ENCODE measurements at places on chromosomes 12 and 14.

DNA sequence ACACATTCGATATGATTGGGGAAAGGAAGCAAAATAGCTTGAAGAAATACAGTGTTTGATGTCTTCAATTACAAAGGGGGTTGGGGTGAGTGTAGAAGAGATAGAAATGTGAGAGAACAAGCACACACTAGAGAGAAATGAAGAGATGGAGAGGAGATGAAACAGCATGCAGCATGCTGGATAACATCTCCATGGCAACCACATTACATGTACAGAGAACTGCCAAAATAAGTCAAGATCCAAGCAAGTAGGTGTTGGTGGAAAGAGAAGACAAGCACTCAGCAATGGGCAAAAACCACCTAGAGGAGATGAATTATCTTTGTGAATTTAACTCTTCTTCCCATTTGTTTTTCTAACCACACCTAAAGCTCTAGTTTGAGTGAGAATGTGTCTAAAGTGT, 289.8 kb downstream of the GRIN2B start:
- no peak for DNase-seq

- no peak for DNase-seq
Measured at GRCh38 chr12:43208627-43209026, 343.4 kb downstream of the ADAMTS20 start.

DNA sequence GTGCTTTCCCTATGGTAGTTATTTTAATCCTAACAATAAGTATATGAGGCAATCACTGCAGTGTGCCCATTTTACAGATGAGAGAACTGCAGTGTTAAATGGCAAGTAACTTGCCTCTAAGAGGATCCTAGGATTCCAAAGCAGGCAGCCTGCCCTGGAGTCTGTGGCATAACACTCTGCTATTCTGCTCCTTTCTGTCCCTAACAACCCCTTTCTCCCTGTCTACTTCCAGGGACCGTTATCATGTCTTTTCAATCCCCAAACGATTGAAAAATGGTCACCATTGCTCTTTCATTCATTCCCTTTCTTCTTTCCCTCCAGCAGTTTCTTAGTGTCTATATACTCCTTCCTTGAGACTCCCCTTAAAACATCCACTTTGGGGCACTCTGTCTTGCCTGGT, 1.3 kb upstream of the ANO2 start:
- no peak for DNase-seq

- DNase-seq, result no peak
Measured at GRCh38 chr12:102643879-102644575, 163.7 kb upstream of the IGF1 start.

- no peak for DNase-seq
Measured at GRCh38 chr14:36271222-36271621, 49.2 kb downstream of the MBIP start.

- no peak for DNase-seq
Measured at GRCh38 chr12:119375883-119376190, 41.3 kb downstream of the CCDC60 start.

- DNase-seq, result no peak
Measured at GRCh38 chr12:132405742-132406251, 76.4 kb upstream of the GALNT9 start.

- DNase-seq, result no peak
Measured at GRCh38 chr12:79000501-79000900, 135.9 kb downstream of the SYT1 start.

DNA sequence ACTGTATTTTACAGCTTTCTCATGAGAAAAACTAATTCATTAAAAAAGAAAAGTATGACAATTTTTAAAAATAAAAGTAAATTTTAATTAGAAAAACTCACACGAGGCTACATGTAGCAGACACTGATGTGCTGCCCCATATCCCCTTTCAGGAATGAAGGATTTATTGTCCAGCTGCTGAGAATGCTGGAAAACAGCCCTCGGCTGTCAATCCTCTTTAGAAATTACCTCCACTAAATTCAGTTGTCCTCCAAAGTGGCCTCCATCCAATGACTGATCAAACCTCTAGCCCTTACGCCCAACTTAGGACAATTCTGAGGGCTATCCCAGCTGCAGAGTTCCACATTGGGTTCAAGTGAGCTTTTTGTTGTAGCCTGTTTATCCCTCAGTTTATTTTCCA, 29.8 kb upstream of the AP4S1 start:
- DNase-seq, result no peak

- no peak for DNase-seq
Measured at GRCh38 chr12:46610754-46611153, 215.0 kb downstream of the SLC38A4 start.

GRCh38 chr12:43861840-43862150, 25.9 kb downstream of the TMEM117 start:
- no peak for DNase-seq

- no peak for DNase-seq
Measured at GRCh38 chr12:41917938-41918341, 226.7 kb downstream of the GXYLT1 start.

- DNase-seq, result no peak
Measured at GRCh38 chr14:20846560-20846959, 43.9 kb upstream of the RNASE1 start.

DNA sequence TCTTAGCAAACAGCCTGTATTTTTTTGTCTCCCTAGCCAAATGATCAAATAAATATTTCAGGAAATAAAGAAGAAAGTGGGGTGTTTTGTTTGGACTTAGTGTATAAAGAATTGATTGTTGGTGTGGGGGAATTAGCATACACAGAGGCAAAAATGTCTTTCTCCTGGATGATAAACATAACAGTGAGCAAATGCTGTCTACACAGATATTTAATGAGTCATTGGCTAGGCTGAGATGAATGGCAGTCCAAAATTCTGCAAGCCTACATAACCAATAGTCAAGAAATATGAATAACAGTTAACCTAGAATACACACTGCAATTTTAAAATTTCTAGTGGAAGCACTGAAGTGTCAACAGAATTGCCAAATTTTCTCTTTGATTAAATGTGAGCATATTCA, 35.8 kb downstream of the MYF5 start:
- DNase-seq, result no peak

Data from stimulated activated CD4-positive, alpha-beta T cell treated with anti-CD3 and anti-CD28 coated beads, Interleukin-12 subunit alpha, Interleukin-12 subunit beta, amount 100 ng/mL, for 48 hours (primary cell).